Stimulated activated CD4-positive, alpha-beta T cell treated with anti-CD3 and anti-CD28 coated beads, Interleukin-2, amount 100 ng/mL, for 24 hours (primary cell): ENCODE measurements at places on chromosomes 7 and 10.

- DNase-seq: no peak
Observed at GRCh38 chr10:54799506-54799905, 1.5 kb downstream of the PCDH15 start.

- DNase-seq: no peak
Observed at GRCh38 chr7:1662101-1662500, 8.0 kb upstream of the ELFN1 start.

GRCh38 chr10:106513352-106513771 is 651.1 kb downstream of the SORCS1 start:
- DNase-seq: no peak

DNA sequence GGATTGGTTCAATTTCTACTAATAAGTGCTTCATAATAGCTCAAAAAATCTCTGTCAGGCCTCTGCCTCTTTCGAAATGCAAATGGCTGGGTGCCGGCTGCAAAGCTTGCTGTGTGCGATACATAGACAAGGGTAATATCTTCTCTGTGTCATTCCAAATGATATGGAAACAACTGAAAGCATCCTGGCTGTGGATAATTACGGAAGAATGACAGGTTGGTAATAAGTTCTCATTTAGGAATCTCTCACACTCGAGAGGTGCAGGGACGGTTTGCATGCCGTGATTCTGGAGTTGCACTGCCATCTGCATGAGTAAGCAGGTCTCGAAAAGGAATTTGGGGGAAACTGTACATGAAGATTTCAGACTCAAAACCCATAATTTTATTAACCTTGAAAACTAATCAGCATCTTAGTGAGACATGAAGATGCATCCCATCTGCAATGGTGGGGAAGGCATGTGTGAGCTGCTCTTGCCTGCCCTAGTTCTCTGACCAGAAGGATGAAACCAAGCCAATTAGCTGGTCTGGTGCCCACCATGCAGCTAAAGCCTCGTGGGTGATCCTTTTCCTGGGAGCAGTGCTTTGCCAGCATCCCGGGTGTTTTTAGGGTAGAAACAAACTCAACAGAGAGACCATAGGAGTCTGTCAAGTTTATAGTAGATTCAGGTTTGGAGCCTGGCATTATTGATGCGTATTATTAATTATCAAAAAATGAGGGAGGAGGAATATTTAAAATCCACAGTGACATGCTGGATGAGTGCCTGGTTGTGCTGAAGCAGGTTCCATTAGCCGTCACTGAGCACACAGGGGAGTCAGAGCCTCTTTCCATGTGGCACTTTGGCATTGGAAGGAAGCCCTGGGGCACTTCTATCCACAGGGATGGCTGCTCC is 503.6 kb upstream of the MGMT start:
- DNase-seq: no peak

GRCh38 chr10:44065788-44066526 is 318.9 kb downstream of the CXCL12 start:
- no peak for DNase-seq

GRCh38 chr7:117715784-117716445 is 157.3 kb downstream of the CTTNBP2 start:
- DNase-seq: no peak

GRCh38 chr10:119404719-119405519 is 137.6 kb downstream of the RGS10 start:
- DNase-seq: no peak

- no peak for DNase-seq
Observed at GRCh38 chr7:93364806-93365205, 132.6 kb downstream of the VPS50 start.

- DNase-seq: no peak
Observed at GRCh38 chr10:8063128-8063908, 8.8 kb downstream of the GATA3 start.

DNA sequence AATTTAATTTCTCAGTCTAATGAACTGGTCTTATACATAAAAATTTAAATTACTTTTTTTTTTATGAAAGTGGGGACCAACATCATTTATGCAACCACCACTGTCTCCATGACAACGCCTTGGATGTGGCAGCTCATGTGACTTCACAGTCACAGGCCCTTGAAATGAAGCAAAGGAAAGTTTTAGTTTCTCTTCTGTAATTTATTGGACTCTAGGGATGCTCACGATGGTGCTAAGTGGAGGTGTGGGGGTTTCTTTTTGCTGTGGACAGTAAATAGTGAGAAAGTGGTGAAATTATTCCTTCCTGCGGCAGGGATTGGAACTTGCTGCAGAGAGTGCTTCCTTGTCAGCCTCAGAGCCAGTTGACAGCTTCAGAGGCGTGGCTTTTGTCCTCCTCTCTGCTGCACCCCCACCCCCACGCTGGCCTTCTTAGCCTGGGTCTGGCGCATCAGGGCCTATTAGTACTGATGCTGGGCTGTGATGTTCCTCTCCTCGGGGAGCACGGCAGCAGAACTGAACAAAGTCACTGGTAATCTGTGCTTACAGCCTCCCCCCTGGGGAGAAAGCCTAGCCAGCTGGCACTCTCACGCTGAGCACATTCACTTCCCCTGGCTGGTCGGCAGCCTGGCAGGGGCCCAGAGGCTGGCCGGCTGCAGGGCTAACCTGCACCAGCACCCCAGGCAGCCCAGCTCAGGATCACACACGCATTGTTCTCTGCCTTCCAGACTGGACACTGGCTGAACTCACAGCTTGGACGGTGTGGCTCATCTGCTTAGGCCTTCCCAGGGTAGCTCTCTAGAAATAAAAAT is 517.5 kb upstream of the GALNT17 start:
- DNase-seq: no peak

GRCh38 chr7:134512271-134512670 is 15.1 kb upstream of the AKR1B10 start:
- DNase-seq: no peak

DNA sequence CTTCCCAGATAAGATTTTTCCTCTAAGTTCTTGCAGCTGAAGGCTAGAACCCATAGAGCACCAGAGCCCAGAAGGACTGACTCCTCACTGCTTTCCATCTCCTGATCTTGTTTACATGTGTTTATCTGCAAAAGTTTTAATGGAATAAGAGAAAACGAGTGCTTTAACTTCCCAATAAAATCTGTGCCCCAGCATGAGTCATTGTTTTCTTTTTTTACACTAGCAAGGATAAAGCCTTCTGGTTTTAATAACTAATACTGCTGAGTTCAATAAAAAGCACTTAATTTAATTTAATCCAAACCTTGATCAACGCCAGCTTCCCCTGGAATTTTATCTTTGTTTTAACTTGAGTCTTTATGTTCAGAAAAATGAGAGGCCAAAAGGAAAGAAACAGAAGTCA is 227.6 kb downstream of the HPSE2 start:
- no peak for DNase-seq

GRCh38 chr7:27808626-27809025 is 68.7 kb downstream of the TAX1BP1 start:
- DNase-seq: no peak

GRCh38 chr7:544338-545221 is 24.9 kb upstream of the PDGFA start:
- no peak for DNase-seq

- no peak for DNase-seq
Observed at GRCh38 chr7:108263425-108263824, 133.3 kb upstream of the LAMB4 start.

DNA sequence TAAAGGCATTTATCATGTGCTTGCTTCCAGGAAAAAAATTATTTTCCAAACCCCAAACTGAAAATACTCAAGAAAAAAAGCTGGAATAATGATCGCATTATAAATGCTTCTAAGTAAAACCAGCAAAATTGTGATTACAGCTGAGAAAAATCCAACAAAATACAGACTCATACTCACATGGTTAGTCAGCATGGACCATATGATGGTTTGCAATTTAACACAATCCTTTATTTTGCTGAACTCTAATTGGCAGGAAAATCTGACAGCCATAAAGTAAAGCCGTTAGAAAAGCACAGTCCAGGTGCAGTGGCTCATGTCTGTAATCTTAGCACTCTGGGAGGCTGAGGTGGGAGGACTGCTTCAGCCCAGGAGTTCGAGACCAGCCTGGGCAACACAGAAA is 59.6 kb downstream of the BRI3 start:
- no peak for DNase-seq

DNA sequence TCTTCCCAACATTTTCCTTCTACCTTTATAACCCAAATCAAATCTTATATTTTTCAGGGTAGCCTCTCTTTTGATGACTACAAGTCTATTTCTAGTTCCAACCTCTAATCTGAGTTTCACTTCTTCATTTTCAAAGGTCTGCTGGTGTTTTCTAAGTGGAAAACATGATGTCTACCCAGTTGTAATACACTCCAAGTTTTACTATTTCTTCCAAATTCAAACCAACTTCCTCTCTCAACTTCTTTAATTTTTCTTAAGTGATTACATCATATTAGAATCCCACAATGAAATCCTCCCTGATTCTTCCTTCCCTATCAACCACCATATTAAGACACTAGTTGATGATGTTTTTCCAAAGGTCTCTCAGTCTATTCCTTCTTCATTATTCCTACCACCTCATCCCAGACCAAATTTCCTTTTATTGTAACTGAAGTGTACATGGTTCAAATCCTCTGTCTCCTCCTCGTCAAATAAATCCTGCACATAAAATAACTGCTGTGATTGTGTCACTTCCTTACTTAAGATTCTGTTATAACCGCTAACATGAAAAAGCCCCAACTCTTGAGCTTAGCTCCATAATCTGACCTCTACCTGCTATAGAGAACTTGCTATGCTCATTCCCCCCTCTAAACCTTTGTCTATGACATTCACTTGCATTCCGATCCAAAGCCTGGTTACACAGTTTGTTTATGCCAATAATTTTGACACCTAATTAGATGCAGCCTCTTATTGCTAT is 12.7 kb downstream of the TAS2R38 start:
- DNase-seq: no peak

- DNase-seq: no peak
Observed at GRCh38 chr10:128186959-128187787, 61.0 kb upstream of the MKI67 start.

DNA sequence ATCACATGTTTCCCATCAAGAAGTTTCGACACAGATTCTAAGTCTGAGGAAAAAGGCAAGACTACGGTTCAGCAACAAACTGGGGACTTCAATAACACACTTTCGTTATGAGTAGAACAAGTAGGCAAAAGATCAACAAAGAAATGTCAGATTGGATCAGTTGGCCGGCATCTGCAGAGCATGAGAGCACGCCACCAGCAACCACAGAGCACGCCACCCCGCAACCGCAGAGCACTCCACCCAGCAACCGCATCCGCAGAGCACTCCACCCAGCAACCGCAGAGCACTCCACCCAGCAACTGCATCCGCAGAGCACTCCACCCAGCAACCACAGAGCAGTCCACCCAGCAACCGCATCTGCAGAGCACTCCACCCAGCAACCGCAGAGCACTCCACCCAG is 89.7 kb upstream of the FAM20C start:
- no peak for DNase-seq

- DNase-seq: no peak
Observed at GRCh38 chr7:48046458-48046857, 11.1 kb downstream of the C7orf57 start.

DNA sequence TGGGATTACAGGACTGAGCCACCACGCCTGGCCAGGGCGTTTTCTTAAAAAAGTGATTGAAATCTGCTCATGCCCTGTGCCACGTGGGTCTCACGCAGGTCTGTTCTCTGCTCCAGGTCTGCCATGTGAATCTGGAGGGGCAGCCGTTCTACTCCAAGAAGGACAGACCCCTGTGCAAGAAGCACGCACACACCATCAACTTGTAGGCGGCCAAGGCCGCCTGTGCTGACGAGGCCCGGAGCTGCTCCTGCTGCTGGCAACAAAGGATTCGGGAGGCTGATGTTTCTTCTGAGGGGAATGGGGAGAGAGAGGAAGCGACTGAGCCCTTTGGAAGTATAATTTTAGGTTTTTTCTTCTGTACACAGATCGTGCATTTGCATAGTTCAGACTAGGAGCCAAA is 23.6 kb upstream of the BMPR1A start:
- DNase-seq: no peak

DNA sequence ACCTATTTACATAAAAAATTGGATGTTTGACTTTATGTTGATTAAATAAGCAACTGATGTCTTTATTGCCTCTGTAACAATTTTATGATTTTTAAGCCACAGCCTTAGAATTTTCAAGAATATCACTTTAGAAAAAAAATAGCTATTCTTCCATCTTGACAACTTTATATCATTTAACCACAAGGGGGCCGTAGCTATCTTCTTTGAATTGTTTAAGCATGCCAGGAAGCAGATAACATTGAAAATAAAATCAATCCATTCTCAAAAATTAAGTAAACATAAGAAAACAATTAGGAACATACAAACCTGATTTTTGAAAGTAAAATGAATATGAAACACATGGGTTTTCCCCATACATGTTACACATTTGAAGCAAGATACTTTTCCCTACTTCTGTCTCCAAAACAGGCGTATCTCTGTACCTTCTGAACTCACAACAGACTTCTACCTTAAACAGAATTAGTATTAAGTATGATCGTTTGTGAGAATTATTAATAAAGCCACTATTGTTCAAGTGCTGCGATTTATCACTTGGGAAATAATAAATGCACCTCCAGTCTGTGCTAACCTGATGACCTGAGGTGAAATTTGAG is 209.0 kb downstream of the CACNA2D1 start:
- DNase-seq: no peak

GRCh38 chr7:142384493-142384922 is 126.7 kb upstream of the PRSS58 start:
- peak; percentile 27 for DNase-seq

- no peak for DNase-seq
Observed at GRCh38 chr7:20395511-20395910, 64.8 kb downstream of the ITGB8 start.

- no peak for DNase-seq
Observed at GRCh38 chr7:68009716-68010115, 1013.1 kb downstream of the TYW1 start.

DNA sequence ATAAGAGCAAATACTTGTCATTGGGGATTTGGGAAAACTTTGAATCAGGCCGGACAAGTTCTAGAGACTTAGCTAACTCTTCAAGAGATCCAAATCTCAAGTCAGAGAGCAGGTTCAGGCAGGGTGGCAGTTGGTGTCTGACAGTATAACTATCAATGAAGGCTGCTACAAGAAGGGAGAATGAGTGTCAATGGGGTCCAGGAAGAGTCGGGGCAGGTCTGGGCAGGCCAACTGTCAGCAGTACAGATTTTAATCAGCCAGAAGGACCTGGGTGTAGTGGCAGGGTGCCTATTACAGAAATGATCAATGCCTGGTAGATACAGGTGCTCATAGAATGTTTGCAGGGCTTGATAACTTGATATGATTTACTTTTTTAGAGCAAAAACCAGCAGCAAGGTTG is 751.1 kb downstream of the GRM8 start:
- DNase-seq: no peak

DNA sequence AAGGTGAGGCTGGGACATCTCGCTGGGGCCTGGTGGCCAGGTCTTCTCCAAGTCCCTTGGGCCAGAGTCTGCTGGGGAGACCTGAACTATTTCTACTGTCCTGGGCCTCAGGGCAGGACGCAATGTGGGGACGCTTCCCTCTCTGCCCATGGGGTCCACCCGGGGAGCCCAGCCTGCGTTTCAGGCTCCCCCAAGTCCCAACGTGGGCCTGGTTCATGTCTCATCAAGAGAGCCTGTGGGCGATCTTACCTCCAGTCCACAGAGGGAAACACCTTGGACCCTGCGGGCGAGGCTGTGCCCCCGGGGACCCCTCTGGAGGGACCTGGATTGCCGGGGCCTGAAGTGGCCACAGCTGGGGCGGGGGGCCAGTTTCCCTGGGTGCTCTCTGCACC is 91.7 kb downstream of the DNAJB6 start:
- DNase-seq: no peak
